ENCODE measurements at places on chromosomes 3 and 15. TPM values are rescaled to one million over a fixed set of nuclear protein-coding genes. Genes with fewer than 3 reads are reported as not detected.
A peak's percentile ranks its signal among the peaks of the same experiment; 100 is the strongest.

STRIT1 gene
- 0.97 TPM for polyA plus RNA-seq

DNA sequence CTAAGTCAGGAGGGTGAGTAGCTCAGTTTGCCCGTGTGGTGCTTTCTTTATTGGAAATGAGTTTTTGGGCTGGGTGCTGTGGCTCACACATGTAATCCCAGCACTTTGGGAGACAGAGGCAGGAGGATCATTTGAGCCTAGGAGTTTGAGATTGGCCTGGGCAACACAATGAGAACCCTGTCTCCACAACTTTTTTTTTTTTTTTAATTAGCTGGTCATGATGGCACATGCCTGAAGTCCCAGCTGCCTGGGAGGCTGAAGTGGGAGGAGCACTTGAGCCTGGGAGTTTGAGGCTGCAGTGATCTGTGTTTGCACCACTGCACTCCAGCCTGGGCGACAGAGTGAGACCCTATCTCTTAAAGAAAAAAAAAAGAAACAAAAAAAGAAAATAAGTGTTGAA lies 174.9 kb downstream of the NSMCE3 start:
- no peak for DNase-seq

DNA sequence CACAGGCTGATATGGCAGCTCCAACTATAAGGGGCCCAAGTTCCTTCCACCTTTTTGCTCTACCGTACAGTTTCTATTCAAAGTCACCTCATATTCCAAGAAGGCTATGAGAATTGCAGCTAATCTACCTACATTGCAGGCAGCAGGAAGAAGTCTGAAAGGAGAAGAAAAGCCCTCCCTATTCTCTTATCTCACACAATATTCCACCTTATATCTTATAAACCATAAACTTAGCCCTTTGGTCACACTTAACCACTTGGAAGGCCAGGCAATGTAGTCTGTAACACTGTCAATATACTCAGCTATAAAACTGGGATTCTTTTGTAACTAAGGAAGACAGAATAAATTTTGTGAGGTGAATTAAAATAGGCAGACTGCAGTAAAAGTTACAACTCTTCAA lies 54.9 kb downstream of the TBC1D5 start:
- DNase-seq: peak; percentile 83

- no peak for DNase-seq
Measured at GRCh38 chr3:160378331-160379109, 20.5 kb downstream of the IFT80 start.

DNA sequence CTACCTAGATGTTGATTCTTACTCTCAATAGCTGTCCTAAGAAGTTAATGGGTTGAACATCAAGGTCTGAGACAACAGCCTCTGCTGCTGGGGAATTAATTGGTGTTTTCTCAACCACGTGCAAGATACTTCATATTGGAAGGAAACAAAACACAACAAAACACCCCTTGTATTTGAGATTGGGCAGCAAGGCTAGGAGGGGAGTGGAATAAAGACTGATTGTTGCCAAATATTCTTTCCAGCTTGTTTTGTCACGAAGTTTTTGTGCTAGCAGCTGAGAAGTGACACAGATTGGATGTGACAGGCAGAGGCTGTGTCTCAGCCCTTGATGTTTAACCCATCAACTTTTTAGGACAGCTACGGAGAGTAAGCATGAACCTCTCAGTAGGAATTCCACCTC lies 808.4 kb downstream of the IGSF11 start:
- DNase-seq: no peak

DNA sequence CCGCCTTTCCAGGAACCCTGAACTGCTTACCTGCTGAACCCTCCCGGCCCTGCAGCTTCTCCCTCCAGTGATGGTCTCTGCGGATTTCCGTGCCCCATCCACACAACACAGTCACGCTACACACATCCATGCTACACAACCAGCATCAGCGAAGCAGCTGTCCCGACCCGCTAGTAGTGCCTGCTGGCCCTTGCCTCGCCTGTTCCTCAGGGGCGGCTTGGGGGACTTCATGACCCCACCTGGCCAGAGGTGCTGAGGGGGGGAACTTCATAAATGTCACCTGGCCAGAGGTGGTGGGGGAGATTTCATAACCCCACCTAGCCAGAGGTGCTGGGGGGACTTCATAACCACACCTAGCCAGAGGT lies 530 bp upstream of the TUBGCP5 start:
- no peak for DNase-seq

GRCh38 chr15:70475407-70475781 lies 288.0 kb downstream of the UACA start:
- no peak for DNase-seq

FOXB1 gene
- polyA plus RNA-seq: 0.03 TPM

ZNF501 gene
- polyA plus RNA-seq: 6.1 TPM

HHATL gene
- 0.18 TPM for polyA plus RNA-seq

- no peak for DNase-seq
Measured at GRCh38 chr15:58425834-58426233, 6.0 kb upstream of the LIPC start.

DNA sequence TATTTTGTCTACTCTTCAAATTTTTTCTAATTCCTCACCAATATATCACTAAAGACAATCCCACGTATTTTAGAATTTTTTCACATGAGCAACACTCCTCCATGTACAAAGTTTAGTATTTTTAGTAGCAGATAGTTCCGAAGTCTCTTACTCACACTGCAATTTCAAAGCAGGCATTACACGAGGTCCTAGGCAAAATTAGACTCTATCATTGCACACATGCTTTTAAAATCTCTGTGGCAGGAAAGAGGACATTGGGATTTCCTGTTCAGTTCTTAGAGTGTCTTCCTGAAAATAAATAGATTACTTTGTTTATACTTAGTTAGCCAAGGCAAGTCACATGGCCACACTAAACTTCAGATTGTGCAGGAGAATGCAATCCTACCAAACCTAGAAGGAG lies 847.7 kb downstream of the ROBO2 start:
- no peak for DNase-seq

DNA sequence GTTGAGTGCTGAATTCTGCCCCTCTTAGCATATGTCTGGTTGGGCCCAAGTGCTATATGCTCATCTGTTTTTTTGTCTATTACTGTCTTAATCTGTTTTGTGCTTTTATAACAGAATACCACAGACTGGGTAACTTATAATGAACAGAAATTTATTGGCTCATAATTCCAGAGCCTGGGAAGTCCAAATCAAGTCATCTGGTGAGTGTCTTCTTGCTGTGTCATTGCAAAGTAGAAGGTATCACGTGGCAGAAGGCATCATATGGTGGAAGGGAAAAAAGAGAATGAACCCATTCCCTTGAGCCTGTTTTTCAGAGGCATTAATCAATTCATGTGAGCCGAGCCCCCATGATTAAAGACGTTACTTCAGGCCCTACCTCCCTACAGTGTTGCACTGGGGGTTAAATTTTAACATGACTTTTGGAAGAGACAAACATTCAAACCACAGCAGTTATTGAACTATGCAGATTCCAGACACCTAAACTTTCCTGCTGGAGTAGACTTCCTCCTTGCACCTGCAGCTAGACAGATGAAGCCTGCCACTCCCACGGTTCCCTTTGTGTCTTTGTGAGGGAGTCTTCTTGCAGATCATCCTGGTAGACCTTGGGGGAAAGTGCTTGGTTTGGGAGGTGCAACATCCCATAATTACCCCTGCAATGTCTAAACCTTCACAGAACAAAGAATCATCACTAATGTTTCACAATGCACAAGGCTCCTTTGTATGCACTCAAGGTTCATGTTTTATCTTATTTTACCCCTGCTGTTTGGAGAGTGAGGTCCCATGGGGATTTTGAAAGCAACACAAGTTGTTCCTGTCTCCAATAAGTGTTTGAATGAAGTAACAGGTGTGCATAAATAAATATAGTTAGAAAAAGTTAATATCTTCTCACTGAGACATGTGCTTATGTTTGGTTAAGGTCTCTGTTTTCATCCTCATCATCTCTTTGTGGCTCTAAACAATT lies 64.7 kb upstream of the XCR1 start:
- DNase-seq: no peak

GRCh38 chr3:143974271-143975238 lies 2.9 kb downstream of the DIPK2A start:
- no peak for DNase-seq

ZNF860 gene
- 1.1 TPM for polyA plus RNA-seq

- DNase-seq: peak; percentile 36
Measured at GRCh38 chr3:184261270-184261853, at the start of gene CAMK2N2. Gene CAMK2N2 (minus strand): TSS chr3:184261553. CDS start chr3:184261285, 268 bp downstream.

GRCh38 chr3:131591394-131592014 lies 88.7 kb upstream of the MRPL3 start:
- no peak for DNase-seq

GRCh38 chr15:63669074-63669473 lies 71.9 kb downstream of the FBXL22 start:
- no peak for DNase-seq

GOLGA8S gene
- 0.24 TPM for polyA plus RNA-seq

DNA sequence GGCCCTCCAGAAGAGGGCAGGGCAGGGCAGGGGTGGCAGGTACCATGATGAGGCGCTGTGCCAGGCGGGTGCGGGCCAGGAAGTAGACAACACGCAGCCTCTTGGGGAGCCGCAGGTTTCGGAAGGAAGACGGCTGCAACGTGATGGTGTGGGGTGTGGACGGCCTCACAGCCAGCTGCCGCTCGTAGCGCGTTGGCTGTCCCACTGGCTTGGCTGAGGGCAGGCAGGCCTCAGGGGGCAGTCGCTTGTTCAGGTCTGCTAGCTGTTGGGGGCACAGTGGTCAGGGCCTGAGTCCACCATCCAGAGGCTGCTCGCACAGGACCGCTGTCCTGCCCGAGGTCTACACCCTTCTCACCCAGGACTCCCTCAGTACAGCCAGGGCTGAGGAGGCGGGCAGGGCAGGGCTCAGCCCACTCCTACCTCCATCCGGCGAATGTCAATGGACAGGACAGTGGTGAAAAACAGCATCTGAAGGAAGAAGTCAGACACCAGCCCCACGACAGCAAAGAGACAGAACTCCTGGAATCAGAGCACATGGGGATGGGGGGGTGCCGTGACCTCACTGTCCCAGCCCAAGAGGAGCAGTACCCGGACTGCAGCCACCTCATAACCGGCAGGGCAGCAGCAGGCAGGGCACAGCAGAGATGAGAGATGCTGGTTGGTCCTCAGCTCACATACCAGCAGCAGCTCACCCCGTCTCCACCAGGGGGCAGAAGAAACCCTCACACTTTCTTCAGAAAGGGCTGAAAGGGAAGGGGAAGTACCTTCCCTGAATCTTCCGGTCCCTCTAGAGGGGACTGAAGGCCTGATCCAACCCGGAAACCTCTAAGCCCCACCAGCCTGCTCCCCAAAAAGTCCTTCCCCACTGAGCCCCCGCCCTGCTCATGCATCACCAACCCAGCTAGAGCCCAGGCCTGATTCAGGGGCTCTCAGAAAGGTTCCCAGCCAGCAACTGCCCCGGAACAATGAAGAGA lies 40.0 kb downstream of the PTPN23 start:
- peak; percentile 79 for DNase-seq

GRCh38 chr3:61684386-61684785 lies 123.0 kb downstream of the PTPRG start:
- DNase-seq: no peak

ASB7 gene
- 10.4 TPM for polyA plus RNA-seq

GRCh38 chr3:177523872-177524438 lies 326.7 kb upstream of the TBL1XR1 start:
- DNase-seq: peak; percentile 93

GRCh38 chr3:182969853-182970252 lies 10.5 kb downstream of the DCUN1D1 start:
- no peak for DNase-seq

DNA sequence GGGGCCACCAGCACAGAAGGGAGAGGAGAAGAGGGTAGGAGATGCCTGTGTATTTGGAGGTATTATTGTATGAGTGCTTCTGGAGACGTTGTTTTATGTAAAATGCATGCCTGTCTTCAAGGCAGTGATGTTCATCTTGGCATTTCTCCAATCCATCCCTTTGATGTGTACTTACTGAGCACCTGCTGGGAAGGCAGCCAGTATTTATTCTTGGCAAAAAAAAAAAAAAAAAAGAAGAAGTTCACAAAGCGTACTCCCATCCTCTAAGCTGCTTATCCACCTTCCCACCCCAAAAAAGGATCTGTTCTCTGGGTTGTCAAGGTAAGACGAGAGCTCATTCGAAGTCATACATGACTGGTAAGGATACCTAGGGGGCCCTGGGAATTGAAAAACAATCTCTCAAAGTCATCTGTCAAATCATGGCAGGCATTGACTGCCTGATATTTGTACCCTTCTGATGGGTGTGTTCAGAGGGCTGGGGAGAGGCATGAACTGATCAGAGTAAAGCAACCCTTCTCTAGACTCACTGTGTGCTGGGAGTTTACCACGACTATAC lies 30.0 kb upstream of the SLC6A1 start:
- no peak for DNase-seq

GOLGA8N gene
- polyA plus RNA-seq: 20.7 TPM

DNA sequence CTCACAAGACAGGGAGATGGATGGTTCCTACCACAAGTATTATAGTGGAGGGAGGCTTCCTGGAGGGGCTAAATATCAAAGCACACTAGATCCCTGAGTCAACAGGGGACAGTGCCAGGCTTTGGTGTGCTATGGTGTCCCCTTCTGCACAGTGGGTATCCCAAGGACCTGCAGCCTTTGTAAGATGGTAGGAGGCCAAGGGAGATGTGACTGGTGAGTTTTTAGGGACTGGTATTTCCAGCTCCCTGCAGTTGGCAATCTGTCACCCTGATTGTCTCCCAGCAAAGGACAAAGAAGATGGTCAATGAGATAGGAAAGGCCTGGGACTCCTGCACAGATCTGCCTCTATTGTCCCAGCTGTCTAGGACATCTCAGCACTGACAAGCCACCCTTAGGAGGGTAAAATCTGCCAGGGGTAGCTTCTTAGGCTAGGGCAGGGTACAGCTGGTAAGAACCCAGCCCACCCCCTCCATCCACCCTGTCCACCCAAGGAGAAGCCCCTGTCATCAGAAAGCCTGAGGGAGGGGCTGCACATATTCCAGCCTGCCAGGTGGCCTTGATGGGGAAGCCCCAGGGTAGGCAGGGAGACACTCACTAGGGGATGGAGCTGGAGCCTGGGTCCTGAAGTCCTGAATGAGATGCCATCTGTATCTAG lies 631 bp downstream of the CYP1A1 start:
- no peak for DNase-seq

- DNase-seq: no peak
Measured at GRCh38 chr3:115922681-115923347, 299.5 kb downstream of the GAP43 start.

DNA sequence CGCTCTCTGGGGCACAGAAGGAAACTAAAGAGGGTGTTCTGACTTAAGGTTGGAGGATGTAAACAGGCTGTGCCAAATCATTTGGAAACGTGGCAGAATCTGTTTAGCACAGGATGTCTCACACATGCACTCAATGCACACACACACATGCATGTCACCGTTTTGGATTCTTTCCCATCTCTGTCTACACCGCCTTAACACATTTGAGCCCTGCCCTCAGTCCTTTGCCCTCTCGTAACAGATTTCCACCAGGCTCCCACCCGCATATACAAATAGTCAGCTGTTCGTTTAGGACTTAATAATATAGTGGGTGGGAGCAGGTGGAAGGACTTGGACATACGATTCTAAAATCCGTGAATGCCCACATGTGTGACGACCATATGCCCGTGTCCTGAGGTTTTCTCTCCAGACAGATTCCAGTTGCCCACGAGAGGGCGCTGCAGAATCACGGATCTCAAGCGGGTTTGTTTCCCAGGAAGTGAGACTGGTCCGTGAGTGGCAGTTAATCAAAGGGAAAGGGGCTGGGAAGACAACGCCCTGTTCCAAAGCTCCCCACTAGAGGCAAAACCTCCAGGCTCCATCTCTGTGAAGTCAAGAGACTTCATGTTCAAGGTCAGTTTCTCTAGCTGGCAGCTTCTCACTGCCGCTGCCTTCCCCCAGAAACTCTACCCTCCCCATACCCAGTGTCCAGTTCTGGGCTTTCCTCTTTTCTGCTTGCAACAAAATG lies 44.5 kb downstream of the NOX5 start:
- peak; percentile 88 for DNase-seq
